AG04449 (cell line): ENCODE measurements at places on chromosomes 12 and 14.

GRCh38 chr12:111454311-111454710 is 48.6 kb downstream of the SH2B3 start:
- no peak for DNase-seq

DNA sequence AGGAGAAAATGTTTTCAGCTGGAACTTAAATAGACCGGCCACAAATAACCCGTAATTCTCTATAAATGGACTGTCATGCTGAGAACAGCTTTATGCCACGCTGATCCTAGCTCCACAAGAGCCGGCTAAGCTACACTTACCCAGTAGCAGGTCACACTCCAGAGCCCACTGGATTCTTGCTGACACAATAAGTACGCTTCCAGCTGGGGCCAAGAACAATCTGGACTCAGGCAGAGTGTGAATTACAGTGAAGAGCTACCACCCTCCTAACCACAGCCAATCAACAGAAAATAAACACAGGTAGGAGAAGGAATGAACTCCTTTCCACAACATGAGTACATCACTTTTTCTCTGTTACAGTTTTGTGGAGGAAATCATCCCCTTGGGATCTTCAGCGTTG is 531.3 kb downstream of the GALC start:
- DNase-seq = no peak

DNA sequence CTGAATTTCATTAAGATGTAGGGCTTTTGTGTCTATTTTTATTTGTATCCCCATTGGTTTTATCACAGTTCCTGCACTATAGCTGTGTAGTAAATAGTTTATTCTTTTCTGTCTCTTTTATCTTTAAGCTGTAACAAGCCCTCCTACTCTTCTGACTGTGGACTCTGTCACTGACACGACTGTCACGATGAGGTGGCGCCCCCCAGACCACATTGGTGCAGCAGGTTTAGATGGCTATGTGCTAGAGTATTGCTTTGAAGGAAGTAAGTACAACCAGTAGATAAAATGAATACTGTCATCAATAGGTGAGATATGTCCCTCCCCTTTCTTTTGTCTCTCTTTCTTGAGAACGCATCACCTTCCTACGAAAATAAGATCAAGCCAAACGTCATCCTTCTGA is 34.1 kb upstream of the CHPT1 start:
- no peak for DNase-seq

DNA sequence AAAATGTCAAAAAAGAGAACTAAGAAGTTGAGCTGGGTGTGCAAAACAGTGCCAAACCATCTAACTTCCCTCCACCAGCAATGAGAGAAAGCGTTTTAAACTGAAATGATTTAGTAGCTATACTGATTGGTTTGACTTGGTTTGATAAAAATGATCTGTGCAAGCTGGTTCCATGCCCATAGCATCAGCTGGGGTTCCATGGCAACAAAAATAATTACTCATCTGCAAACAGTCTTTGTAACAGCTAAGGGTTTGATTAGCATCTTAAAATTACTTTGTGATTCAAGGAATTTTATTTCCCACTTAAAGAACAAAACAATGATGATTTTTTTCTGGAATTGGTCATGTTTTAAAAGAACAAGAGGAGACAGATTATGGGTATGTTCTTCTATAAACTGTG is 15.0 kb upstream of the BICD1 start:
- DNase-seq = no peak
